ENCODE measurements at places on chromosomes 13 and 19. TPM values are rescaled to one million over a fixed set of nuclear protein-coding genes. Genes with fewer than 3 reads are reported as not detected.

The SIGLEC5 gene
- total RNA-seq: 0.27 TPM

The SBK2 gene
- 0.99 TPM for total RNA-seq

The VSIG10L gene
- 2.5 TPM for total RNA-seq

The MBD3L3 gene
- total RNA-seq: not detected

The SOX1 gene
- 1.4 TPM for total RNA-seq

The FLT1 gene
- 125 TPM for total RNA-seq

The CTU1 gene
- total RNA-seq: 4.0 TPM
